A673 (cell line): ENCODE measurements at places on chromosomes 16 and 17.

DNA sequence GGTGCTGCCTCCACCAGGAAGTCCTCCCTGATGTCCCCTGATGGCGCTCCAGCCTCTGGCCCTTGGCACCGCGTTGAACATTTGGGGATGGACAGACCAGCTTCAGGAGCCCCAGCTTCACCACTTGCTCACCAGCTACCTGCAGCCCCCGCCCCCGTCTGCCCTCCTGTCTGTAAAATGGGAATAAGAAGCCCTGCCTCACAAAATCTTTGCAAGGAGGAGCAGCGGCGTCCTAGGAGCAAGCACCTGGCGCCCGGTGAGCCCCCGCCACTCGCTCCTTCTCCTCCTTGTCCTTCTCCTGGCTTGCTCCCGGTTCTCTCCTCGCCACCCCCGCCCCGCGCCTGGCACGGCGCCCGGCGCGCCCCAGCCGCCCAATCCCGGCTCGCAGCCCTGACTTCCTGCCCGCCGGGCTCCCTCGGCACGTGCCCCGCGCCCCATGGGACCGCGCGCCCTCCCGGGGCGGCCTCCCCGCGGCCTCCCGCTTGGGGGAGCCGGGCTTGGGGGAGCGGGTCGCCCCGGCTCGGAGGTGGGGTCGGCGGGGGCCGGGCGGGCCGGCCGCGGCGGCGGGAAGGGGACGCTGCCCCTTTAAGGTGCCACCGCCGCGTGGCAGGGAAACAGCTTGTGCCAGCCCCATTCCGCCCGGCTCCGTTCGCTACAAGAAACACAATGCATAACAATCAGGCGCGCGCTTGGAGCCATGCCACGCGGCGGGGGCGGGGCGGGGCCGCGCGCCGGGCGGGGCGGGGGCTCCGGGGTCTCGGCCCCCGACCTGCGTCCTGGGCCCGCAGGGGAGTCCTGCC, 9.1 kb upstream of the PPP1R1B start:
- DNase-seq, result peak; percentile 60

DNA sequence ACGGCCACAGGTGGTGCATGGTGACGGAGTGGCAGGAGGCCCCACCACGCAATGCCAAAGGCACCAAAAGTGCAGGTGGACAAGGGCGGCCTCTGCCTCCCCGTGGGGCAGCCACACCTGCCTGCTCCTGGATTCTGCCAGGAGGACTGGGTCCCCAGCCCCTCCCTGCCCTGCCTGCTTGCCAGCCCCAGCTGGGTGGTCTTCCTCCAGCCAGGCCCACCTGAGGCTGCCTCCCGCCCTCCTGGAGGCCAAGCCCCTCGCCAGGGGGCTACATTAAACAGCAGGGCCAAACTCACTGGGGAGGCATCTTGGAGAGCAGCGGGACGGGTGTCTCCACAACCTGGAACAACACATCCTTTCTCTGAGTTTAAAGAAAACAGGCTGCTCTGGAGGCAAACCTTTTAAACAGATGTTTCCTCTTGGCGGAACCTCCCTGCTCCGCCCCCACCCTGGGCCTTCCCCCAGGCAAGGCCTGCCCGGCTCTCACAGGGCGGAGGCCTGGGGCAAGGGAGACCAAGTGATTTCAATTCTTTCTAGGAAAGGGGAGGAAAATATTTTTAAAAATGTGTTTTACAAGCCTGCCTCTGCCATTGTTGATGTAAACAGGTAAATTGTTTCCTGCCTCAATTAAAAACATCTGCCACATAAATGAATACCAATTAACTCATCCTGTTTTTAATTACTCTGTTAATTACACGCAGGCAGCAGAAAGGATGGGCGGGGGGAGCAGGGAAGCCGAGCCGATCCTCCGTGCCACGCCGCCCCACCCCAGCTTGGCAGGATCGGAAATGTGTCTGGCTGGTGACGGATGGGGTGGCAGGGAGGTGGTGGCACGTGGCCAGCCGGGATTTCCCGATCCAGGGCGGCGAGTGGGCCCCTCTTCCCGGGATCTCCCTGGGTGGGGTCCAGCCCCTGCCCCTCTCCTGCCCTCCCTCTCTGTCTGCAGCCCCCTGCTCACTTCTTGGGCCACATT, 54.4 kb upstream of the PABPN1L start:
- DNase-seq, result peak; percentile 91

GRCh38 chr17:534071-534691, 180.5 kb downstream of the VPS53 start:
- DNase-seq, result no peak

- DNase-seq, result no peak
Measured at GRCh38 chr16:22685459-22685830, 128.5 kb upstream of the HS3ST2 start.

DNA sequence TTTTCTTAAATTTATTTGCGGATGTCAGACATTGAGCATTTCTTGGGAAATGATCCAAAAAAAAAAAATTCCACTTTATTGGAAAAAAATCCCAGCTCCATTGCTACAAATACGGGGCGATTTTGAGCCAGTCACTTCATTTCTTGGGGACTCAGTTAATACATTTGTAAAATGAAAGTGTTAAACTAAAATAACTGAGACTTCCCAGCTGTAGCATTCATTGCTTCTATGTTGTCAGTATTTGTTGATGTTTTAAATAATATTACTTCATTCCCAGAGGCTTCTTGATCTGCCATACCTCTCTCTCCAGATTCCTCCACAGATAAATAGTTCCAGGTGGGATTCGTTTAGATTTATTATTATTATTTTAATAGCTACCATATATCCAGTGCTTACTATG, 77.1 kb upstream of the HS3ST3A1 start:
- DNase-seq, result no peak

DNA sequence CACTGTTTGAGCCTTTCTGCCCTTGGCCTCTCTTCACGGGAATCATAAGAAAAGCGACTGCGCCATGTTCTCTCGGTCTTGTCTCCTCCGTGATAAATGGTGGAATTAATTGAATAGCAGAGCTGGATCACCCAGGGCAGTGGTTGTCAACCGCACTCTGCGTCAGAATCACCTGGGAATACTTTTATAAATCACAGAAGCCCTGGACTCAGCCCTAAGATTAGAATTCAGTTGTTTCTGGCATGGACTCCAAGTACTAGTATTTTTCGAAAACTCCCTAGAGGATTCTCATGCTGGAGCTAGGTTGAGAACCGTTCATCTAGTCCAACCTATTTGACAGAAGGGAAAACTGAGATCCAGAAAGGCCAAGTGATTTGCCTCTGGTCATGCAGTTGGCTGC, 64.1 kb downstream of the SPACA3 start:
- DNase-seq, result no peak

GRCh38 chr17:57778306-57778705, 33.2 kb upstream of the CCDC182 start:
- DNase-seq, result no peak

GRCh38 chr17:41939693-41940090, 9.3 kb downstream of the ODAD4 start:
- DNase-seq, result no peak

DNA sequence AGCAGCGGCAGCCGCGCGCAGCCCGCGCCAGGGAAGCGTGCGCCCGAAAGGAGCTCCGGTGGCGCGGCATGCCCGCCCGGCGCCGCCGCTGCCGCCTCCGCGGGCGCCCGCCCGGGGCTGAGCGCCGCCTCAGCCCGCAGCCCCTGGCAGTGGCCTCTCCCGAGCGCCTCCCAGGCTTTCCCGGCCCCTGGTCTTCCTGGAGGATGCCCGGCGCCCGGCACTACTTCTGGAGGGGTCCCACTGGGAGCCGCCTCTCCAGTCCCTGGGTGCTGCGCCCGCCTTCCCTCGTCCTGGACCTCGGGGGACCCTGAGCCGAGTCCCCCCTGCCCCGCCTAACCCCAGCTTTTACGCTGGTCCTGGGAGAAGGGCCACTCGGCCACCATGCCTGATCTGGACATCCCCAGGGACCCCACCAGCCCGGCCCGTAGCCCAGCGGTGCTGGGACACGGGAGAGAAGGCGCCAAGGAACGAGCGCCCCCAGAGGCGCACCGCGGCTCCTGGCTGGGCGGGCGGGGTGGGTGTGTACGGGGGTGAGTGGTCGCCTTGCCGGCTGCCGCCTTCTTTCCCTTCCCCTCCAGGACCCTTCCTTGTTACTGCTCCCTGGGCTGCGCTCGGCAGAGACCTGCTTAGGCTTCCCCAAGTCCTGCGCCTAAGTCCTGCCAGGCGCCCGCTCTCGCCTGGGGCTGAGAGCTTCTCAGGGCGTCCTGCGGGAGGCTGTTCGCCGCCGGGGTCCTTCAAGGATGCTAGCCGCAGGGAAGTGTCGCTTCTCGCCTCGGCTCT, 704 bp downstream of the ASIC2 start:
- peak; percentile 69 for DNase-seq

DNA sequence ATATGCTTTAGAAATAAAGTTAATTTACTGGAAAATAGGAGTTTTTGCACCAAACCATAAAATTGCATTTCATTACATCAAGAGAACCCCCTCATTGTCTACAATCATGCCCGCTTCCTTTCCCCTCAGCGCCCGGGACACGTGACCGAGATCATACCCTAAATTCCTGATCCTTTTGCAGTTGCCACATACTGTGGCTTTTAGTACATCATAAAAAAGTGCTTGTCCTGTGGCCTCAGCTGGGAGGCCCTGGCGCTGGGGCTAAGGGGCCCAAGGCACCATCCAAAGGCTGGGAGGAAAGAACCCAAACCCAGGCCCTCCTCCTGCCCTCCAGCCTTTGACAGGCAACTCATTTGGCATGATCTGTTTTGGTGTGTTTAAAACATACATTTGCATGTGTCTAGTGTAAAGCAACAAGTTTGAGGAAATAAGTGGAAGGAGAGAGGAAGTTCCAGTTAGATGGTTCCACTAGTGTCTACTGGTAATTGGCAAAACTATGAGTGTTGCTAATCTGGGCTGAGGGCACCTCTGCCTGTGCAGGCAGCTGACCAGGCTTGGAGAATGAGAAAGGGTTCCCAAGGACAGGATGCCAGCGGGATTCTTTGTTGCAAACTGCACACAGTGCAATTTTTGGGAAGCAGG, 6.0 kb downstream of the CDK5R1 start:
- no peak for DNase-seq

DNA sequence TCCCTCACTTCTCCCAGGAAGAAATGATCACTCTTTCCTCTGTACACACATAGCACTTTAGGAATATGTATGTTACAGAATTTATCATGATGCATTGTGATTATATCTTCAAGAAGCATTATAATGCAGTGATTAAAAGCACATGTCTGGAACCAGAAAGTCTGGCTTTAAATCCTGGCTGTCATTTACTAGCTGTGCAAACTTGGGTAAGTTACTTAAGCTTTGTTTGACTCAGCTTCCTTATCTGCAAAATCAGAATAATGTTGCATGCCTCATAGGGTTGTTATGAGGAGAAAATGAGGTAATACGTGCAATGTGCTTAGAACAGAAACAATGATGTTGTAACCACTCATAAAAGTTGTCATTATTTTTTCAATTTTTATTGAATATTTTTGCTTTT, 156.3 kb upstream of the ZKSCAN2 start:
- peak; percentile 60 for DNase-seq

DNA sequence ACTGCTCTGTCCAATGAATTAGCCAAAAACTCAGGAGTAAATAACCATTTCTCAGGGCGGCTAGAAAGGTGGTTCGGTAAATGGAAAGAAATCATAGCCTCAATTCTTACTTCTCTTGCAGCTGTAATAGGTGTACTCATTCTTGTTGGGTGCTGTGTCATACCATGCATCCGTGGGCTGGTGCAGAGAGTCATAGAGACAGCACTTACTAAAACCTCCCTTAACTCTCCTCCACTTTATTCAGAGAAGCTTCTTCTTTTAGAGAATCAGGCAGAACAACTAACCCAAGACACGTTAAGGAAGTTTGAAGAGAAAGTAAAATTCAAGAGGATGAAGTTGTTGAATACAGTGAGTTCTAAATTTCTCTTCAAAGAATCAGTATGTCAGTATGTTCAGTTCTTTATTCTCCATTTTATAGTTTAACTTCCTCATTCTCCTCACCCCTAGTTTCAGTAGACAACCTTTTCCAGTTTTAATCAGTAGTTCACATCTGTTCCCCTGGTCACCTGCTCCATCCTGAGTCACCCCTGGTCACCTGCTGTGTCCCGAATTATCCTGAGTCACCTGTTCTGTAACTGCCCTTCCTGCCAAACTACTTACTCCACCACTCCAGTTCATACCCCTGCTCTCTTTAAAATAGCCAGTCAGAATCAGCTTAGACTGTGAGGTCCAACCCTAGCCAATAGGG, 85.9 kb downstream of the EMP2 start:
- DNase-seq, result no peak

GRCh38 chr17:77493901-77494663, 353.3 kb downstream of the SEC14L1 start:
- no peak for DNase-seq

- no peak for DNase-seq
Measured at GRCh38 chr17:50259477-50260324, 14.6 kb upstream of the TMEM92 start.

DNA sequence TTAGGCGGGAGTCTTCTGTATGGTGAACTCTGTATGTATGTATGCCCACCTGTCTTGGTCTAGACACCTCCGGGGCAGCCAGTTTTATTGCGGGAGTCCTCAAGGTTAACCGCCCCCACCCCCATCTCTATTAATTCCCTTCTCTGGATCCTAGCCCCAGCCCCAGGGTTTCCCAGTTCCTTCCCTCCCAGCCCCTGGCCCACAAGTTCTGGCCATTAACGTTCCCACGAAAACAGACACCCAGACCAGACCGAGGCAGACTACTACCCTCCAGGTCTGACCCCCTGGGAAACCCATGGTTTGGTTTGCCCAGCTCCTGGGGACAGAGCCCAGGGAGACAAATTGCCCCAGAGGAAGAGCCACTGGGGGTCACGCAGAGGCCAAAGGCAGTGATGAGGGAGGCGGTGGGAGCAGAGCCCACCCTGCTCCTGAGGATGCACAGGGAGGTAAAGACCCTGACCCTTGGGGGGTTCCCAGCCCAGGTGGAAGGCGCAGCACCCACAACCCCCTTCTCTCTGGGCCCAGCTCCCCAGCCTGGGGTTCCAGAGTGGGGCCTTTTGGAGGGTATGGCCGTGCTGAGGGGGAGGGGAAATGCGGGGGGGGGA, 8.5 kb downstream of the TBKBP1 start:
- no peak for DNase-seq

DNA sequence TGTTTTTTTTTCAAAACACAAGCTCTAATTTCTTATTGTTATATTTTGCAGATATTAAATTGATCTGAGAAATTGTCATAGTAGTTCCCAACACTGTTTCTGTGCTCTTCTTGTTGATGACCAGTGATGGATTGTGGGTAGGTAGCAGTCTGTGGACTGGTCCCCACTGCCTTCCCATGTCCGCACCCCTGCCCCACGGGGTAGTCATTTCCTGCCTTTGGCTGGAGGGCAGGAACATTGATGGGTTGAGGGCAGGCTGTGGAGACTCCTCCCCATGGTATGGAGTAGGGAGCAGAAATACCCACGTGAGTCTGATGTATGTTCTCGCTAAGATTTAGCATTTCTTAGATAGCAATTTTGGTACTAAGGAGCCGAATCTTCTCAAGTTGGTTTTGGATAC, 762.0 kb downstream of the CDH8 start:
- DNase-seq, result no peak

DNA sequence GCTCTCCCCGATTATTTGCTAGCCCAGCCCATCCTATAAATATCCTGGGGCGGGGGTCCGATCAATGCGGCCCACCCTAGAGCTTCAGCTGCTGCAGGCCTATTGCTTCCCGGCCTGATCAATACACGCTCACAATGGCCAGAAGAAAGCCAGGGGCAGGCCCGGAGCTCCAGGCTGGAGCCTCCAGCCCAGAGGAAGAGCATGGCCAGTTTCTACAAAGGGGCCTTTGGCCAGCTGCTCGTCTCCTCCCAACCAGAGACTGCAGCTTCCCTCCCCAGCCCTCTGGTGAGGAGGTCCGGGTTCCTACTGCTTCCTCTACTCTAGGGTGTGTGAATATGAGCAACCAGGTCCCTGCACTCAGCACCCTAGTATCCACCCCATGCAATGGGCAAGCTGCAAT, 36.7 kb downstream of the SALL1 start:
- no peak for DNase-seq

GRCh38 chr17:19014628-19015215, 10.2 kb upstream of the FAM83G start:
- no peak for DNase-seq
